T-helper 2 cell (primary cell): ENCODE measurements at places on chromosomes 6 and 20.

GRCh38 chr20:36471885-36472636, 69.3 kb upstream of the MYL9 start:
- DNase-seq, result no peak

- no peak for DNase-seq
Observed at GRCh38 chr6:135546680-135547418, 49.3 kb upstream of the AHI1 start.

DNA sequence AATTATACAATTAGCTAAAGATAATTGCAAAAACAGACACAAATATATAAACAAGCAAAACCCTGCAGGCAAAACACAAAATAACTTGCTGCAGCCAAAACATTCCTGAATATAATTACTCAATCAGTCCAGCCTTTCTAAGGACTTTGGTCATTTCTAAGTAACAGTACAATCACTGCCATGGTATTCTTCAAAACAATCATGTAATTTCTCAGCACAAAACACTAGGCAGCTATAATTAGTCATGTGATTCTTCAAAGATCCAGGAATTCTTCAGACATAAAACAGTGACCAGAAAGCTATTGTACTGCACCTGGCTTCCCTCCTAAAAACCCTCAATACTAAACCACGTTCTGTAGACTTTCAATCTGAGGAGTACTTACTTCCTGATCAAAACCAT, 881.1 kb downstream of the EPHA7 start:
- DNase-seq, result no peak

GRCh38 chr6:2522521-2522920, 228.2 kb downstream of the MYLK4 start:
- no peak for DNase-seq

GRCh38 chr20:1377984-1378734, 14.7 kb downstream of the FKBP1A start:
- peak; percentile 37 for DNase-seq

DNA sequence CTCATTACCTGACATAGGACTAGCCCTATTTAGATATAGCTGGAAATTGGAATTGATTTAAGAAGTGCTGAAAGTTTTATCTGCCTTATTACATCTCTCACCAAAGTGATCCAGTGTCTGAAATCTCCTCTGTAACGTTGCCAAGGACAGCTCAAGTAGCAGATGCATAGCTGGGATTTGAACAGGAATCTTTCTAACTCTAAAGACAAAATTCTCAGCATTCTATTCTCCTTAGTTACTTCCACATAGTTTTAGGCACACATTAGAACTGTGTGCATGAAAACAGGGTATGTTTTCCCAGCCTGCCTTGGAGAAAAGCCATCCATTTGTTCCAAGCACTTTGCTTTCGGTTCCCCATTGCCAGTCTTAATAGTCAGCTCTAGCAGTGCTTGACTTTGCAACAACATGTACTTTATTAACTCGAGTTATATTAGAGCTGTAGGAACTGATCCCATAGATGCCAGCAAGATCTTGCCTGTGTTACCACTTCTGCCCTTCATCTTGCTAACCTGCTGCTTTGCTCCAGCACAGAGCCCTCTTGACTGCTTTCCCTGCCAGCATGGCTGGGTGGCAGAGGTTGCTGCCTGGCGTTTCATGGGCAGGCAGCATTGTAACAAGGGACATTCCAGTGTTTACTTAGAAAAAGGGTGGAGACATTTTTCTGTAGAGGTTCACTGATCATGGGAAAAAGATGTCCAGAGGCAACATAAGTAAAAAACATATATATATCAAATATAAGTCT, 56.1 kb upstream of the STMND1 start:
- DNase-seq, result no peak

DNA sequence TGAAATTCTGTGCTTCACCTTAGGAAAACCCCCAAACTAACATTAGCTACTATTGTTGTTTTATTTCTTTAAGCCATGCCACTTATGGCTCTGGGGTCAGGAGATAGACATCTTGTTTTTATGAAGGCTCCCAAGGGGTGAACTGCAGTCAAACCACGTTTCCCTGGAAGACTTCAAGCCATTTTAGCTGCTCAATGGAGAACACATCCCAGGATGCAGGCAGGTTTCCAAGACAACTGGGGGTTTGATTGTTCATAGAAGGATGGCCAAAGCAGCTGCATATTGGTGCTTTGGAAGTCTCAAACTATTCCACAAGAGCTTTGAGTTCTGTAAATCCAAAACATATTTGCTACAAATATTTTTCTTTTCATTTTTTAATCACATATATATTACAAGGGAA, 818.0 kb downstream of the MAFB start:
- DNase-seq, result no peak

- no peak for DNase-seq
Observed at GRCh38 chr6:130574146-130574545, 208.3 kb downstream of the TMEM200A start.

GRCh38 chr20:53654932-53655624, 61.4 kb upstream of the ZNF217 start:
- no peak for DNase-seq

GRCh38 chr20:58514321-58515232, 622 bp downstream of the APCDD1L start:
- DNase-seq, result no peak

DNA sequence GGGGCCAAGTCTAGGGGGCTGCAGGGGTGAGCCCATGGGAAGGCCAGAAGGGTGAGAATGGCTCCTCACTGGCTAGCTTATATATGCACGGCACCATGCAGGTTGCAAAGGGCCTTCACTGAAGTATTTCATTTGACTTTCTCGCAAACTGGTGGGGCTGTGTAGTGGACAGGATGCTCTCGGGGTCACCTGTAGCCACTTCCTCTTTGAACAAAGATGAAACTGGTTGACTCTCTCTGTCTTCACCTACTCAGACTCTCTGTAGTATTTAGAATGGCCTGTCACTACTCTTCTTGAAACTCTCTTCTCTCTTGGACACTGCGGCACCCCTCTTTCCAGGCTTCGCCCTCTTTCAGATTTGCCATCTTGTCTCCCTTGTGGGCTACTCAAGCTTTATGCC, 560.5 kb downstream of the PKHD1 start:
- no peak for DNase-seq
